ENCODE measurements at places on chromosomes 3 and 15. TPM values are rescaled to one million over a fixed set of nuclear protein-coding genes. Genes with fewer than 3 reads are reported as not detected.

Gene NME9
- total RNA-seq: not detected

Gene SH2D7
- 0.07 TPM for total RNA-seq

Gene CYFIP1
- 40.6 TPM for total RNA-seq

Gene SLC51B
- total RNA-seq: not detected

Gene CGNL1
- not detected for total RNA-seq

Gene SNAPC5
- 22.2 TPM for total RNA-seq

Measured in T-helper 1 cell treated with Interleukin-12 subunit alpha and Interleukin-12 subunit beta and Interleukin-4 antibody, amounts not matched to agents 30 ng/mL and 1 ng/mL, for 36 hours (primary cell).